ENCODE measurements at places on chromosomes 16 and 17. TPM values are rescaled to one million over a fixed set of nuclear protein-coding genes. Genes with fewer than 3 reads are reported as not detected.

Gene GRB7
- 40.5 TPM for polyA plus RNA-seq

Gene CAMTA2
- polyA plus RNA-seq: 26.1 TPM

Gene TUBG2
- 21.6 TPM for polyA plus RNA-seq

Gene CSNK2A2
- 68.2 TPM for polyA plus RNA-seq

Gene TUBG1
- 57.9 TPM for polyA plus RNA-seq

Gene TNFRSF13B
- polyA plus RNA-seq: not detected

Gene KRTAP1-1
- polyA plus RNA-seq: not detected

Gene TP53TG3F
- polyA plus RNA-seq: not detected

Gene STAT5A
- polyA plus RNA-seq: 5.7 TPM

Gene CYGB
- polyA plus RNA-seq: 15.1 TPM

Gene VASN
- 48.5 TPM for polyA plus RNA-seq

DNA sequence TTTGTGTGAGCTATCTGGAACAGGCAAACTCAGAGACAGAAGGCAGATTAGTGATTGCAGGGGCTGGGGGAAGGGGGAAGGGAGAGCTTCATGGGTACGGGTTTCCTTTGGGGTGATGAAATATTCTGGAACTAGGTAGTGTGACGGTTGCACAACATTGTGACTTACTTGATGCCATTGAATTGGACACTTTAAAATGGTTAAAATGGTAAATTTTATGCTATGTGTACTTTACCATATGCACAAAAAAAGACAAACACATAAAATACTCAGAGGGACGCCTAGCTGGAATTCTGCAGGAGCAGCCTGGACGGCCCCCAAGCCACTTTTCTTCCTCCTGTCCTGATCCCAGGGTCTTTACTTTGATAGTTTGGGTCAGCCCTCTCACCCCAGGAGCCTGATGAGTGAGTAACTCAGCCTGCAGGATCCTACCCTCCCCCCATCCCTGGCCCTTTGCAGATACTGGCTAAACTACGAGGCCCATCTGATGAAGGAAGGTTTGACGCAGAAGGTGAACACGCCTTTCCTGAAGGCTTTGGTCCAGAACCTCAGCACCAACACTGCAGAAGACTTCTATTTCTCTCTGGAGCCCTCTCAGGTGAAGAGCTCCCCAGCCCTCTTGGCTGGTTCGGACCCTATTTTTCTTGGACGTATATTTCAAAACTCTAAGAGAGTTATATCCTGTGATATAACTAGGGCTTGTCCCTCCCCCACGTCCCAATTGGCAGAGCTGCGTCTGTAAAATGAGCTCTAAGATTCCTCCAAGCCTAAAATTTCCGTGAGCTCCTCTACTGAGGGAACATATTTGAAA lies 7.8 kb downstream of the ADGRG3 start:
- no peak for DNase-seq

- DNase-seq: no peak
These were observed 7.2 kb upstream of the CCDC182 start for GRCh38 chr17:57752031-57752905.

- no peak for DNase-seq
These were observed 30.8 kb downstream of the CDIP1 start for GRCh38 chr16:4507588-4508345.

DNA sequence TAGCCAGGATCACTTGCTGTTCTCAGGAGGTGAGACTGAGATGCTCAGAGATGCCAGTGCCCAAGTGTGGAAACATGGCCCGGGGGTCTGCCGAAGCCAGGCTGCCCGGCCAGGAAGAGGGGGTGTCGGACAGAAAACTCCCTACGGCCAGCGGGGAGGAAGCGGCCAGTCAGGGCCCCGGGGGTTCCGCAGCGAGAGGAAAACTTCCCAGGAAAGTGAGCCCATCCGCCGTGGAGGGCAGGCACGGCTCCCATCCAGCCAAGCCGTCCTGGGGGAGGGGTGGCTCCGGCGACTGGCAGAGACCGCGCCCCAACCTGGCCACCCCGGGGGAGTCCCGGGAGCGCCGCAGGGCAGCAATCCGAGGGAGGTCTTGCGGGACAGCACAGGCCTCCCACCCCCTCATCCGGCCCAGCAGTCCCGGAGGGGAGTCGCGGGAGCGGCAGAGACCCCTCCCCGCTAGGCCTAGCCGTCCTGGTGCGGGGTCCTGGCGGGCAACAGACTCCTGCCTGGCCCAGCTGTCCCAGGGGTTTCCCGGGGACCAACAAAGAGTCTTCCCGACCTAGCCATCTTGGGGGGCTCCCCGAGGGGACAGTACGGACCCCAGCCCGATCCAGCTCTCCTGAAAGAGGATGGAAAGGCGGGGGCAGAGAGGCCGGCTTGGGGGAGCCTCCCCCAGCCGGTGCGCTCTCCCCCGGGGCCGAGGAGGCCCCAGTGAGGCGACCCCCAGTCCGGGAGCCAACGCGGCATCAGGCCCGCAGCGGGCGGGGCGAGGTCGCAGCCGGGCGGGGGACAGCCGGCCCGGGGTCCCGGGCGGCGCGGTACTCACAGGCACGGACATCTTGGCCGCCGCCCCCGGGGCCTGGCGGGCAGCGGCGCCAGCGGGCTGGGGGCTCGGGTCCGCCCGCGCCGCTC lies 13.8 kb upstream of the BCAR1 start:
- DNase-seq: no peak

GRCh38 chr16:27712251-27712711 lies 162.3 kb downstream of the KATNIP start:
- DNase-seq: no peak

- DNase-seq: no peak
These were observed 23.1 kb upstream of the MMD start for GRCh38 chr17:55444471-55445441.

DNA sequence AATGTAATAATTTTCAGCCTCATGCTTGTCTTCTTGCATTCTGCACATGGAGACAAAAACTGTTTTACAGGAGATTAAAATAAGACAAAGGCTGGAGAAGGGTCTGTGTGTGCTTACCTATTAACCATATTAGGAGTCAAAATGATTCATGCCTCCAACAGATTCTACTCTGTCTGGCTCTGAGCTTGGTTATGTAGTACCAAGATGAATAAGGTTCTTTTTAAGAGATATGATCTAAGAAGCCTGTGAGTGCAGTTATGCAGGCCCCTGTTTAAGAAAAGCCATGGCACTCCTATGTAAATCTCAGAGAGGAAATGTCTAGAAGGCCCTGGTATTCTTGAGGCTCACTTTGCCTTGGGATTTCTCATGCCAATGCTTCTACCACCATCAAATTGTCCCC lies 486.6 kb upstream of the CDH11 start:
- no peak for DNase-seq

GRCh38 chr16:68645494-68646388 lies 631 bp downstream of the CDH3 start:
- no peak for DNase-seq

GRCh38 chr16:61007694-61008093 lies 1028.5 kb downstream of the CDH8 start:
- no peak for DNase-seq

DNA sequence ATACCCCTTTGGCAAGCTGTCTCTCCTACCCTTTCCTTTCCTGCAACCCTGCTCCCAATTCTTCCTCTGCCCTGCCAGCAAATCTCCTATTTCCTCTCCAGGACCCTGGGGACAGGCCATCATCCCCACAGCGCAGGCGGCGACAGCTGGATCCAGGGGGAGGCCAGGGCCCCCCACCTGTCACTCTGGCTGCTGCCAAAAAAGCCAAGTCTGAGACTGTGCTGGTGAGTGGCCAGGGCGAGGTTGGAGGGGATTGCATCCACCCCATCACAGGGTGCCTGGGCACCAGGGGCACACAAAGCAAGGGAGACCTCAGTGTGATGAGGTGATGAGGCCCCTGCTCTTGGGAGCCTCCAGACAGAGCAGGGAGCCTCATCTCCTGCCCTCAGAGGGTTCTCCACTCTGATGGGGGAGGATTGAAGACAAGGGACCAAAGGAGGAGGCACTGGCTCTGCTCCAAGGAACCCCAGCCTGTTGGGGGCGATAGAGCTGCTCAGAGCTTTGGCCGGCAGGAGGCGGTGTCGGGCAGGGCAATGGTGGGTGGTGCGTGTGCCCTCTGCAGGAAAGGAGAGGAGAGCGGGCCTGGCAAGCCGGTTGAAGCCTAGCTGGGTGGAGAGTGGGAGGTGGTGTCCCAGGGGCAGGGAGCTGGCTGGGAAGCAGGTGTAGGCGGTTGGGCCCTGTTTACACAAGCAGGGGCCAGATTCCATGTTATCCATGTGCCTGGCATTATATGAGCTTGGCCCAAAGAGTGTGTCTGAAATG lies 15.6 kb upstream of the PDK2 start:
- DNase-seq: no peak

GRCh38 chr16:25013751-25014499 lies 1.2 kb downstream of the ARHGAP17 start:
- DNase-seq: no peak

- no peak for DNase-seq
These were observed 139.5 kb downstream of the CMIP start for GRCh38 chr16:81583893-81584631.

GRCh38 chr16:2841606-2842339 lies 11.7 kb downstream of the ZG16B start:
- DNase-seq: no peak

Data from right renal pelvis (tissue), 4 donors.